ENCODE measurements at places on chromosomes 3 and 15. TPM values are rescaled to one million over a fixed set of nuclear protein-coding genes. Genes with fewer than 3 reads are reported as not detected.

- H3K4me3 ChIP-seq: no peak overlapping the region
- no peaks in the 10 kb centered on the region for H3K27me3 ChIP-seq
- DNase-seq: no peak
Measured at GRCh38 chr3:100084100-100084806, 30.0 kb downstream of the FILIP1L start.

DNA sequence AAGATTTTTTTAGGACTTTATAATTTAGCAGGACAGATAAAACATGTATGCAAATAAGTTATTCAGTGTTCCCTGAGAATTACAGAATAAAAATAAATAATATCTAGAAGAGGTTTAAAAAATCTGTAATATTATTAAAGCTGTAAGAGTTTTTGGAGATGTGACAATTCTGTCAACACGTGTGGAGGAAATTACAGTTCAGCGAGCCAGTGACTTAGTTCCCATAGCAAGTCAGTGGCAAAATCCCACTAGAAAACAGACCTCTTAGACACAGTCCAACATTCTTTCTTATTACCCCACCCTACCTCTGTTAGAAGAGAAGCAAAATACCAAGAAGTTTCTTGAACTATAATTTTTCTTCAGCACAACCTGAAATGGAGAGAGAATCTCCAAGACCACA lies 16.2 kb upstream of the DENND6A start:
- peaks cover 23% of the 10 kb centered on the region for H3K4me1 ChIP-seq
- H3K4me3 ChIP-seq: no peak overlapping the region
- H3K27ac ChIP-seq: no peak overlapping the region
- no peaks in the 10 kb centered on the region for H3K36me3 ChIP-seq
- DNase-seq: no peak

DNA sequence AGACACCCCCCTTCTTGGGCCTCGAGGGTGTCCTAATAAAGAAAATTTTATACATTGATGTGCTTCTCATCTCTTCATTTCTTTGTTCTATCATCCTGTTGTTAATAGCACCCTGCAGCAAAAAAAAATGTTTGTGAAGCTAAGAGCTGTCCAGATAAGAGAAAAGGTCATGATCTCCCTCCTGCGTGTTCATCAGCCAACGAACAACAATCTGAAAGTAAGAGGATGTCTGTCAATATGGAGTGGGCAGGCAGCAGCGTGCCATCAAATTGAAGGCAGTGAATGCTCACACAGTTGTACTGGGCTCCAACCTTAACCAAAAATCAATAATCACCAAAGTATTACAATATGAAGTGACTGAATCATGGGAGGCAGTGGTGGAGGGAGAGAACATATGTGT lies 418.6 kb upstream of the ONECUT1 start:
- H3K4me3 ChIP-seq: no peak overlapping the region
- H3K27ac ChIP-seq: no peak overlapping the region
- H3K27me3 ChIP-seq: no peaks in the 10 kb centered on the region
- DNase-seq: no peak
- H3K36me3 ChIP-seq: no peaks in the 10 kb centered on the region

- H3K4me3 ChIP-seq: no peak overlapping the region
- peaks cover 31% of the 10 kb centered on the region for H3K4me1 ChIP-seq
- no peaks in the 10 kb centered on the region for H3K27me3 ChIP-seq
- H3K27ac ChIP-seq: no peak overlapping the region
- DNase-seq: peak; percentile 5
Measured at GRCh38 chr3:71495708-71496472, 87.6 kb downstream of the FOXP1 start.

Gene OXTR
- total RNA-seq: 0.95 TPM

DNA sequence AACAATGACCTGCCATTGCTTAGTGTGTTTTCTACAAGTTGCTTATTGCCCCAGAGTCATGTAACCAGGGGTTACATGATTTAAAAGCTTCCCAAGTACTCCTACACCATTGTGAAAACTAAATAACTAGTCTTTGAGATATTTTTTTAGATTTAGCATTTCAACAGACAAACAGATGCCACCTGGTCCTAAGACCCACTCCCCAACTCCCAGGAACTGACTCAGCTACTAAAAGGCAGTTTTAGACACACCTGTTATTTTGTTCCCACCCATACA lies 28.1 kb upstream of the KBTBD12 start:
- DNase-seq: no peak
- no peak overlapping the region for H3K4me3 ChIP-seq
- no peaks in the 10 kb centered on the region for H3K4me1 ChIP-seq
- no peaks in the 10 kb centered on the region for H3K36me3 ChIP-seq
- H3K27me3 ChIP-seq: peaks cover 4% of the 10 kb centered on the region

- no peak overlapping the region for H3K27ac ChIP-seq
- H3K27me3 ChIP-seq: no peaks in the 10 kb centered on the region
- no peak overlapping the region for H3K4me3 ChIP-seq
- DNase-seq: no peak
Measured at GRCh38 chr15:32878869-32879805, 161.3 kb downstream of the GREM1 start.

Gene COPG1
- total RNA-seq: 166 TPM

GRCh38 chr3:151351648-151352047 lies 22.3 kb upstream of the P2RY13 start:
- DNase-seq: no peak
- H3K27ac ChIP-seq: no peak overlapping the region
- H3K4me1 ChIP-seq: no peaks in the 10 kb centered on the region
- no peaks in the 10 kb centered on the region for H3K27me3 ChIP-seq
- H3K4me3 ChIP-seq: no peak overlapping the region

GRCh38 chr3:112333002-112333380 lies at the start of gene CD200:
Gene CD200, plus strand, starts transcription at chr3:112333156. Its CDS starts 57 bp downstream, at chr3:112333213.
- H3K27me3 ChIP-seq: peaks cover 15% of the 10 kb centered on the region
- H3K4me1 ChIP-seq: no peaks in the 10 kb centered on the region
- no peak within 1 kb of the TSS for H3K27ac ChIP-seq
- H3K36me3 ChIP-seq: no peaks in the 10 kb centered on the region
- H3K4me3 ChIP-seq: no peak within 1 kb of the TSS

Gene CHRFAM7A
- total RNA-seq: 1.2 TPM

Gene UROC1
- 0.74 TPM for total RNA-seq

DNA sequence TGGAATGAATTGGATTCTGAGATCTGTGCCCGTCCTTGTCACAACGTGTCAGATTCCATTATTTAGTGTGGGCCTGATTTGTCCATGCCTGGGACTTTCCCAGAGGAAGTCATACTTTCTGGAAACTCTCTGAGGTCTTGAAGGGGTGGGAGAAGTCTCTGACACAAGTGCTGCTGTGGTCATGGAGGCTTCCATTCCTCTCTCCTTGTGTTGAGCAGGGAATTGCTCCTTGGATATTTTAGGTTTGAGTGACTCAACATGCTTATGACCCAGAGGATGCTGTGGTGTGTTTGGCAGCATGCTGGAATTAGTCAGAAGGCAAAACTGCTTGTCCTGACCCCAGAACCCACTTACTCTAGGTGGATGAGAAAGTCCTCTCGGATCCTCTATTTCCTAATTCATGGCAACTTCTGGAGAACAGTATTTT lies 132.1 kb downstream of the LPP start:
- no peaks in the 10 kb centered on the region for H3K36me3 ChIP-seq
- H3K4me1 ChIP-seq: peaks cover 57% of the 10 kb centered on the region
- no peak overlapping the region for H3K4me3 ChIP-seq
- DNase-seq: no peak

DNA sequence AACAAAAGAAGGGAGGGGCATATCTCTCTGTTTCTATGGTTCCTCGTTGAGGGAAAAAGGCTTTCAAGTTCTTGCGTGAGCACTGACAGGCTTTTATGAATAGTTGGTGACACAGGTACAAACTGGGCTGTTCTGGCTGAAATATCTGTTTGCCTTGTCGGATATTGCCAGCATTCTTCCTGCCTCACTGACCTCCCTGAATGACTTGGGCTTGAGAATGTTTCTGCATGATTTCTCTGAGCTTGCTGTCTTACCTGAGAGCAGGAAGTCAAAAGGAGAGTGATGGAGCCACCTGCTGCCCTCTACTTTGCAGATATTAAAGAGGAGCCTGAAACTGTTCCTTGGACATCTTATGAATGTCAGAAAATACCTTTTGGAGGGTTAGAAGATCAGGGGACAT lies 4.8 kb downstream of the GCNT3 start:
- H3K27ac ChIP-seq: no peak overlapping the region
- peaks cover 54% of the 10 kb centered on the region for H3K4me1 ChIP-seq
- H3K27me3 ChIP-seq: no peaks in the 10 kb centered on the region
- DNase-seq: peak; percentile 38
- peaks cover 18% of the 10 kb centered on the region for H3K36me3 ChIP-seq

Gene SPINK8
- not detected for total RNA-seq

Gene SYNPR
- total RNA-seq: not detected

Gene CACNA2D3
- not detected for total RNA-seq

Measured in HepG2 (cell line).